Hair follicle dermal papilla cell (primary cell): ENCODE measurements at places on chromosomes 12 and 14. TPM values are rescaled to one million over a fixed set of nuclear protein-coding genes. Genes with fewer than 3 reads are reported as not detected.

The PRB2 gene
- total RNA-seq = not detected in 2 replicates

The KLRC2 gene
- total RNA-seq = not detected in 2 replicates

The C12orf42 gene
- not detected in 2 replicates for total RNA-seq

The DBX2 gene
- total RNA-seq = 0.12 TPM in 1 of 2 replicates, not detected in the other

The LRRC9 gene
- not detected in 2 replicates for total RNA-seq

The TRPV4 gene
- total RNA-seq = 1.5 and 1.8 TPM in 2 replicates

The RPL10L gene
- total RNA-seq = not detected in 2 replicates

The RNASE3 gene
- not detected in 2 replicates for total RNA-seq

The STON2 gene
- total RNA-seq = 143 and 162 TPM in 2 replicates

The MYF6 gene
- not detected in 2 replicates for total RNA-seq

The LPAR5 gene
- total RNA-seq = 0.12 TPM in 1 of 2 replicates, not detected in the other

The PDE3A gene
- 25.4 and 32.3 TPM in 2 replicates for total RNA-seq
